Activated T-cell treated with anti-CD3 and anti-CD28 coated beads, Interleukin-2, amount 50 U/mL, for 72 hours (primary cell): ENCODE measurements at places on chromosomes 11 and 22. TPM values are rescaled to one million over a fixed set of nuclear protein-coding genes. Genes with fewer than 3 reads are reported as not detected.

SERPING1 gene
- not detected for total RNA-seq

TRAPPC4 gene
- total RNA-seq = 70.0 TPM

DNA sequence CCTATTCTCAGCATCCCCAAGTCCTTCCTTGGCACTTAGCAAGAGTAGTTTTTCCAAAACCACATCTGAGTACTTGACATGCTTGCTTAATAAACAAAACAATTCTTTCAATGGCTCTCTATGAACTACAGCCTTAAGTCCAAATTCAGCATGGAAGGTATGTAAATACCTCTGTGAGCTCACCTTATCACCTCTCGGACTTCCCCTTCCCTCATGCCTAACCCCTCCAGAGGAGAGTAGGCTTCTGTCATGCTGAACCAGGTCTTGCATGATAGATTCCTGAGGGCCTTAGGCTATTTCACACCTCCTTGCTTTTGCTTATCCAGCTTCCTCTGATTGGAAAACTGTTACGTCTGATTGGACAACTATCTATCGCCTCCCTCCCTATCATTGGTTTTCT lies 312.9 kb upstream of the CCDC90B start:
- H3K27ac ChIP-seq = no peak overlapping the region
- H3K4me1 ChIP-seq = no peaks in the 10 kb centered on the region
- no peaks in the 10 kb centered on the region for H3K27me3 ChIP-seq
- H3K36me3 ChIP-seq = no peaks in the 10 kb centered on the region
- no peak for DNase-seq
- H3K4me3 ChIP-seq = no peak overlapping the region

- H3K27ac ChIP-seq = no peak overlapping the region
- no peaks in the 10 kb centered on the region for H3K36me3 ChIP-seq
- peaks cover 3% of the 10 kb centered on the region for H3K4me1 ChIP-seq
- DNase-seq = no peak
Measured at GRCh38 chr11:66391322-66391721, 19.8 kb upstream of the SLC29A2 start.

- no peak for DNase-seq
- H3K36me3 ChIP-seq = no peaks in the 10 kb centered on the region
- H3K27me3 ChIP-seq = no peaks in the 10 kb centered on the region
- no peaks in the 10 kb centered on the region for H3K4me1 ChIP-seq
- no peak within 1 kb of the TSS for H3K27ac ChIP-seq
- no peak within 1 kb of the TSS for H3K4me3 ChIP-seq
Measured at GRCh38 chr11:94020777-94021481, at the start of gene HEPHL1. Gene HEPHL1 (plus strand): TSS chr11:94021354. CDS start chr11:94021369, 15 bp downstream.

ALX4 gene
- total RNA-seq = not detected

CCDC73 gene
- total RNA-seq = not detected

GRCh38 chr11:269146-269890 lies 8.9 kb upstream of the NLRP6 start:
- peak; percentile 64 for DNase-seq
- peak overlapping the region; percentile 96 for H3K4me3 ChIP-seq
- peaks cover 37% of the 10 kb centered on the region for H3K4me1 ChIP-seq
- no peaks in the 10 kb centered on the region for H3K27me3 ChIP-seq
- H3K36me3 ChIP-seq = peaks cover 12% of the 10 kb centered on the region

DNA sequence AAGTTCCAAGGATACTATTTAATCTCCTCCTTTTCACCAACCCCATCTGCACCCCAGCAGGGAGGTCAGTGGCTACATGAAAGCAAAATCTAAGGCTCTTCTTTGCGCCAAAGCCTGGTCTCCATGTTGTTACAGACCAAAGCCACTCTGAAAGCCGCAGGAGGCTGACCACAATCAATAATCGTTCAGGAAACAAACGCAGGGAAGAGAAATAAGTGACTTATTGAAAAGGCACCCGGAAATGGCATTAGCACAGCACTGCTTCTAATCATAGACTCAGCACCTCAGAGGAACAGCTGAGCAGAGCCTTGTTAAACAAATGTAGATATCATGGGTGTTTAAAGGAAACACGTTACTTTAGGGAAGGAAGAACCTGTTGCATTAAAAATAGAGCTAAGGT lies 183.9 kb downstream of the KIRREL3 start:
- H3K4me1 ChIP-seq = no peaks in the 10 kb centered on the region
- DNase-seq = no peak
- H3K4me3 ChIP-seq = no peak overlapping the region
- no peak overlapping the region for H3K27ac ChIP-seq

- H3K4me3 ChIP-seq = no peak overlapping the region
- no peaks in the 10 kb centered on the region for H3K27me3 ChIP-seq
Measured at GRCh38 chr11:101498891-101499290, 84.9 kb downstream of the TRPC6 start.

DNA sequence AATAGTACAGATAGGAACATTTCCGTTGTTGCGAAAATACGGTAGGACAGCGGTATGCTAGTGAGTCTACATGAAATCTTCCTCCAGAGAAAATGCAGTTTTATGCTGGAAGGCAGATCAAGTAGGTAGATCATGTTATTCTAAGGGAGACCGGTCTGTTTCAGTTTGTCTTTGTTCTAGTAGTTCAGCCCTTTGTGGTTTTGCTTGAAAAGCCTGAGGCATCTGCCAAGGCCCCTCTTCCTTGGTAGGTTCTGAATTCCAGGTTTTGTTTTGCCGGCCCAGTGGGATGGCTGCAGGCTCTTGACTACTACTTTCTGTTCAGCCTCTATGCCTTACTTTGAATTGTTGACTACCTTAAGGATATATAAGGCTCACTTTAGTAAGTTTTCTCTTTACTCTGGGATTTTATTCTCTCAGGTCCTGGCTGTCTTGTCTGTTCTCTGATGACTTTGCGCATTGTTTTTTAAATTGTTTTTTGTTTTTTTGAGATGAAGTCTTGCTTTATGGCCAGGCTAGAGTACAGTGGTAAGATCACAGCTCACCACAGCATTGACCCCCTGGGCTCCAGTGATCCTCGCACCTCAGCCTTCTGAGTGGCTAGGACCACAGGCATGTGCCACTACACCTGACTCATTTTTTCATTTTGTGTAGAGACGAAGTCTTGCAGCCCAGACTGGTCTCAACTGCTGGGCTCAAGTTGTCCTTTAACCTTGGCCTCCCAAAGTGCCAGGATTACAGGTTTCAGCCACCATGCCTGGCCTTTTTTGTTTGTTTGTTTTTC lies 53.7 kb downstream of the HIPK3 start:
- DNase-seq = no peak
- no peaks in the 10 kb centered on the region for H3K27me3 ChIP-seq
- H3K36me3 ChIP-seq = peaks cover 1% of the 10 kb centered on the region
- H3K4me3 ChIP-seq = no peak overlapping the region
- peak overlapping the region; percentile 79 for H3K27ac ChIP-seq
- peaks cover 30% of the 10 kb centered on the region for H3K4me1 ChIP-seq

- no peak overlapping the region for H3K27ac ChIP-seq
- H3K27me3 ChIP-seq = no peaks in the 10 kb centered on the region
Measured at GRCh38 chr11:61777234-61778090, 14.9 kb downstream of the TMEM258 start.

UPK3A gene
- total RNA-seq = not detected

DNA sequence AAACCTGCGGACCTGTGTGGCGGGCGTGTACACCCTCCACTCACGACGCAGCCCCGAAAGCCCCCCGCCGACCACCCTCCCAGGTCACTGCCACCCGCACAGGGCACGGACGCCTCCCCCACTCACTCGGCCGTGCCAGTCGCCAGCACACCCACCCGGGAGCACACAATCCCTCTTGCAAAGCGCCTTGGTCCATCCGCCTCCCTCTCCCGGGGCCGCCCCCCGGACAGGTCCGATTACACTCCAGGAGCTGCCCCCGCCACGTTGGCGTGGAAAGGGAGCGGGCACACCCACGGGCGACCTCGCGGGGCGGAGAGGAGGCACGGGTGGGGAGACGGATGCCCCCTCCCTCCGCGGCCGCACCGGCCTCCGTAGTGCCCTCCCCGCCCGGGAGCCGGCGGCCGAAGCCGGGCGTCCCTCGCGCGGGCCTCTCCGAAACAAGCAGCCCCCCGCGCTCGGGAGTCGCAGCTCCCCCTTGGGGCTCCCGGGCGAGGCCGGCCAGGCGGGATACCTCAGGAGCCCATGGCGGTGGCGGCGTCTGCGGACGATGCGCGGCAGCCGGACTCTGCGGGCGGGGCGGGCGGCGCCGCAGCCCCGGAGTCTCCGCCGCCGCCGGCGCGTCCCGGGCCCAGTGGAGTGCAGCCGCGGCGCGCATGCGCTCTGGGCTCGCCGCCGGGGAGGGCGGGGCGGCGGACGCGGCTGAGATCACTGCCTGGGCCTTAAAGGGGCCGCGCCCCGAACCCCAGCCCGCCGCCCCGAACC lies at the start of gene TMEM184B:
Gene TMEM184B, minus strand, starts transcription at position 638 of the 762 bp plus-strand sequence. CDS start 25,049 bp downstream, outside the sequence.
- peak; percentile 91 for DNase-seq
- H3K36me3 ChIP-seq = peaks cover 2% of the 10 kb centered on the region
- H3K4me3 ChIP-seq = peak within 1 kb of the TSS; percentile 91
- H3K4me1 ChIP-seq = peaks cover 45% of the 10 kb centered on the region

- DNase-seq = no peak
- H3K27ac ChIP-seq = no peak overlapping the region
- H3K4me3 ChIP-seq = no peak overlapping the region
- no peaks in the 10 kb centered on the region for H3K36me3 ChIP-seq
- H3K27me3 ChIP-seq = no peaks in the 10 kb centered on the region
Measured at GRCh38 chr11:100632941-100633452, 54.1 kb upstream of the ARHGAP42 start.

- no peak for DNase-seq
- H3K36me3 ChIP-seq = no peaks in the 10 kb centered on the region
- H3K4me3 ChIP-seq = no peak overlapping the region
- H3K27ac ChIP-seq = no peak overlapping the region
Measured at GRCh38 chr11:13091373-13091772, 82.3 kb downstream of the RASSF10 start.

- DNase-seq = no peak
- H3K27ac ChIP-seq = peak overlapping the region; percentile 40
- no peak overlapping the region for H3K4me3 ChIP-seq
- H3K4me1 ChIP-seq = no peaks in the 10 kb centered on the region
Measured at GRCh38 chr11:130874396-130874795, 41.9 kb downstream of the SNX19 start.

GRCh38 chr11:69400771-69401590 lies 80.5 kb upstream of the LINC01488 start:
- H3K4me3 ChIP-seq = no peak overlapping the region
- peaks cover 5% of the 10 kb centered on the region for H3K27me3 ChIP-seq
- H3K4me1 ChIP-seq = peaks cover 7% of the 10 kb centered on the region
- H3K27ac ChIP-seq = no peak overlapping the region
- peaks cover 1% of the 10 kb centered on the region for H3K36me3 ChIP-seq
- no peak for DNase-seq
